Glomerular endothelial cell (primary cell): ENCODE measurements at places on chromosomes 12 and 14.

- DNase-seq: no peak
Observed at GRCh38 chr12:44296624-44297197, 460.8 kb downstream of the TMEM117 start.

GRCh38 chr12:109605016-109605415, 31.4 kb downstream of the MVK start:
- no peak for DNase-seq

- no peak for DNase-seq
Observed at GRCh38 chr12:65162609-65163008, 6.8 kb upstream of the LEMD3 start.

DNA sequence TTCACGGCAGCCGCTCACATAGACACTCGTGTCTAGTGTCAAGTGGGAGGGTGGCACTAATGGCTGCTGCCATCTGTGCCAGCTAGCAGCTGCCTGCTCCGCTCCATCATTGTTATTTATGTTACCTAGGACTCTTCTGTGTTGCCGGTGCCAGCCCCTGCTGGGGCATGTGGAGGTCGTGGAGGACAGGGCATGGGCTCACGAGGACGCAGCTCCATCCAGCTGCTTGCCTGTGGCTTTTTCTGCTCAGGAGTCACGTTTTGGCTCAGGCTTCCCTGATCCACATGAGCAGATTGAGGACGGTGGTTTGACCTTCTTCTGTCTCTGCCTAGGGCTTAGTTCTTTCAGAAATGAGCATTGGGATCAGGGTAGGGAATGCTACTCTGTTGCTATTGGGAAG, 31.2 kb downstream of the TPCN1 start:
- no peak for DNase-seq

GRCh38 chr12:23431006-23431405, 518.5 kb downstream of the SOX5 start:
- no peak for DNase-seq

- no peak for DNase-seq
Observed at GRCh38 chr12:3155702-3156370, 78.7 kb downstream of the TSPAN9 start.

- no peak for DNase-seq
Observed at GRCh38 chr12:31326736-31327659, 1.0 kb upstream of the SINHCAF start.

GRCh38 chr12:26939192-26939832, 1.0 kb downstream of the FGFR1OP2 start:
- no peak for DNase-seq

DNA sequence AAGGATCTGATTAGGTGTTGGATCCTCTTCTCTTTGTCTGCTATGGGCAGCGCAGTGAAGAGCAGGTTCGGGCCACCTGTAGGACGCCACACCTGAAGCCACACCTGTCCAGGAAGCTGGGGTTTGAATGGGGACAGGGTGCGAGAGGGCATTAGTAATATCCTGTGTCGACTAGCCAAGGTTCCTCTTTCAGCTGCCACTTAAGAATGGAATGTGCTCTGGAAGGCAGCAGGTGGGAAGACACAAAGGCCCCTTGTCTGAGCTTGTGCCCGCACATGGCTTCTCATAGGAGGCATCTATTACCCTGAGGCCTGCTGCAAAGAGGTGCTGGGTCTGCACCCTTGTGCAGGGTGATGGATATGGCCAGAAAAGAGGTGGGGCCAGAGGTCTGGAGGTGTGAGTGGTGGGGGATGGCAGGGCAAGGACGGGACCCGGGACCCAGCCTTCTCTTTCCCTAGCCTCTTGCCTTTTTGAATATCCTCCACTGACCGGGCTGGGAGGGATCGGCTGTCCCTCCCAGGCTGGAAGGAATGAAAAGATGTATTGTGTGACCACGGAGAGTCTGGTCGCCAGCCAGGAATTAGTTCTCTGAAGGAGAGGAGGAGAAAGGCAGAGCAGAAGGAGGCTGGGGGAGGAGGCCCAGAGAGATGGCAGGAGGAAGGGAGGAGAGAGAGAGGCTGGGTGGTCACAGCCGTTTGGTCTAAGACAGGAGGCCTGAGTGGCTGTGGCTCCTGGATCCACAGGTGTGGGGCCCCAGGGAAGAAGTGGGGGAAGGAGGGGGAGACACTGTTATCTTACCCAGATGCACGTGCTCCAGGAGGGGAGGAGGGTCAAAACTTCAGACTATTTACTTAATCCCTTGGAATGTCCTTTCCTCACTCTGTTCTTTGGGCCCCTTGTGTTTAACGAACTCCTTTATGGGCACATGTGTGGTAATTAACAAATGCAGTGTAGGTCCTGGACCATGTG, 101.5 kb downstream of the SMOC1 start:
- no peak for DNase-seq

DNA sequence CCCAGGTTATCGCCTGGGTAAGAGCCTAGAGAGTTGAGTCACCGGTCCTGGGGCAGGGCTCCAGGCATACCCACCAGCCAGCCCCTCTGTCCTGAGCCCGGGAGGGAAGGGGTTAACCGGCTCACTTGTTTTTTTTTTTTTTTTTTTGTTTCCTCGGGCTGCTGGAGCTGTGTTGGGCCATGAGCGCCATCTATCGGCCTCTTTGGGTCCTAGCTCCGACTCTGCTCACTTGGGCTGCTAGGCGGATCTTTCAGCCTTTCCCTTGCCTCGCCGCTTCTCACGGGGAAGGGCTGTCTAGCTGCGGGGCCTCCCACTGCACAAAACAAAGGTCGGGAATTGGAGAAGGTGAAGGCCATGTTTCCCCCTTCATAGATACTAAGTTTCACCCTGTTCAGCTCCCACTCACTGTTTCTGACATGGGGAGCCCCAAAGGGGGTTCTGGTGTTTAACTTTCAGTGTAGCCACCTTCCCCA, 2.8 kb upstream of the SMUG1 start:
- DNase-seq: peak; percentile 57
